ENCODE measurements at places on chromosomes 2 and 18. TPM values are rescaled to one million over a fixed set of nuclear protein-coding genes. Genes with fewer than 3 reads are reported as not detected.

The SKOR2 gene
- not detected for total RNA-seq

The IL1RL1 gene
- total RNA-seq: 69.6 TPM

The INPP5D gene
- total RNA-seq: 32.0 TPM

- peak; percentile 86 for DNase-seq
- peak overlapping the region; percentile 33 for H3K27ac ChIP-seq
- H3K4me1 ChIP-seq: peaks cover 10% of the 10 kb centered on the region
- H3K27me3 ChIP-seq: no peaks in the 10 kb centered on the region
Measured at GRCh38 chr2:234335661-234336228, 161.1 kb downstream of the ARL4C start.

GRCh38 chr2:47697000-47697601, 85.8 kb upstream of the MSH6 start:
- H3K4me3 ChIP-seq: no peak overlapping the region
- H3K36me3 ChIP-seq: no peaks in the 10 kb centered on the region
- H3K27ac ChIP-seq: no peak overlapping the region
- H3K4me1 ChIP-seq: no peaks in the 10 kb centered on the region

DNA sequence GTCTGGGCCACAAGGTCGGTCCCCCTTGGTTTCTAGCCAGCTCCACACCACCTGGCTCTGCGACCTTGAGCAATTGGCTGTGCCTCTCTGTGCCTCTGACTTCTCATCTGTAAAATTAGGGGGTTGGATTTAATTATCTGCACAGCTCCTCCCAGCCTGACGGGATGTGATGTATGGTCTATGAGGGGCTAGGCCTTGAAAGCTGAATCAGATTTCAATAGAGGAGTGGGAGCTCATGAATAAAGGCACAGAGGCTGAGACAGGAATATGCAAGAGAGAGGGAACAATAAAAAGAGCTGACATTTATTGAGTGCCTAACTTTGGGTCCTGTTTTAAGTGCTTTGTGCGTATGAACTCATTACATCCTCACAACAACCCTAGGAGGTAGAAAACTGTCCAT, 104.7 kb downstream of the ALK start:
- H3K4me1 ChIP-seq: no peaks in the 10 kb centered on the region
- H3K27ac ChIP-seq: no peak overlapping the region
- no peaks in the 10 kb centered on the region for H3K27me3 ChIP-seq
- DNase-seq: no peak

DNA sequence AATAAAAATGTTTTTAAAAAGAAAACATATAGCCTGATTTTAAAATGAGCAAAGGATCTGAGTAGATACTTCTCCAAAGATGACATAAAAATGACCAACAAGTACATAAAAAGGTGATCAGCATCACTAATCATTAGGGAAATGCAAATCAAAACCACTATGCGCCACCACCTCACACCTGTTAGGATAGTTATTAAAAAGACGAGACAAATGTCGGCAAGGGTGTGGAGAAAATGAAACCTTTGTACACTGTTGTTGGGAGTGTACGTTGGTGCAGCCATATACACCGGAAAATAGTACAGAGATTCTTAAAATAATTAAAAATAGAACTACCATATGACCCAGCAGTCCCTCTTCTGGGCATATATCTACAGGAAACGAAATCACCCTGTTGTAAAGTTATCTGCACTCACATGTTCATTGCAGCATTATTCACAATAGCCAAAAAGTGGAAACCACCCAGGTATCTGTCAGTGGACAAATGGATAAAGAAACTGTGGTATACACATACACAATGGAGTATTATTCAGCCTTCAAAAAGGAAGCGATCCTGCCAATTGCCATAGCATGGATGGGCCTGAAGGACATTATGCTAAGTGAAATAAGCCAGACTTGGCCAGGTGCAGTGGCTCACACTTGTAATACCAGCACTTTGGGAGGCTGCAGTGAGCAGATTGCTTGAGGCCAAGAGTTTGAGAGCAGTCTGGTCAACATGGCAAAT, 91.6 kb downstream of the PRKRA start:
- H3K36me3 ChIP-seq: no peaks in the 10 kb centered on the region
- H3K27ac ChIP-seq: no peak overlapping the region
- H3K4me1 ChIP-seq: no peaks in the 10 kb centered on the region
- no peak for DNase-seq
- H3K4me3 ChIP-seq: no peak overlapping the region

DNA sequence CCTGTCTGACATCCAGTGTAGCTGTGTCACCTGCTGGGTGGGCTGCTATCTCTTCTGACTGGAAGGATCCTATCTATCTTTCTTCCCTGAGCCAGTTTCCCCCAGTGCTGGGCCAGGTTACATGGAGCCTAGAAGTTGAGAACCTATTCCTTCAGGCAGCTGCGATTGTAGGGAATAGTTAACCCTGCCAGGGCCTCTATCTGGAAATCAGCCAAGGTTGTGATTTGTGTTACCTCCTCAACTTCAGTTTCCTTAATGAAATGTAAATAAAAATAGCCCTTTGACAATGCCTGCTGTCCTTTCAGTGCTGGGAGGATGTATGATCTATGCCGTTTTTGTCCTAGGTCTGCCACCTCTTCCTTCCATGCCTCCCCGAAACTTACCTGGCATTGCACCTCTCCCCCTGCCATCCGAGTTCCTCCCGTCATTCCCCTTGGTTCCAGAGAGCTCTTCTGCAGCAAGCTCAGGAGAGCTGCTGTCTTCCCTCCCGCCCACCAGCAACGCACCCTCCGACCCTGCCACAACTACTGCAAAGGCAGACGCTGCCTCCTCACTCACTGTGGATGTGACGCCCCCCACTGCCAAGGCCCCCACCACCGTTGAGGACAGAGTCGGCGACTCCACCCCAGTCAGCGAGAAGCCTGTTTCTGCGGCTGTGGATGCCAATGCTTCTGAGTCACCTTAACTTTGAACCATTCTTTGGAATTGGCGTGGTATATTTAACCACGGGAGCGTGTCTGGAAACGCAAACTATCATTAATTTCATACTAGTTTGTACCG, 36.6 kb downstream of the GORASP2 start:
- no peak overlapping the region for H3K27ac ChIP-seq
- H3K4me1 ChIP-seq: no peaks in the 10 kb centered on the region
- no peak for DNase-seq
- no peak overlapping the region for H3K4me3 ChIP-seq
- H3K27me3 ChIP-seq: no peaks in the 10 kb centered on the region

All from lower lobe of right lung (tissue), 2 donors.